Effector memory CD4-positive, alpha-beta T cell (primary cell): ENCODE measurements at places on chromosomes 6 and 20.

DNA sequence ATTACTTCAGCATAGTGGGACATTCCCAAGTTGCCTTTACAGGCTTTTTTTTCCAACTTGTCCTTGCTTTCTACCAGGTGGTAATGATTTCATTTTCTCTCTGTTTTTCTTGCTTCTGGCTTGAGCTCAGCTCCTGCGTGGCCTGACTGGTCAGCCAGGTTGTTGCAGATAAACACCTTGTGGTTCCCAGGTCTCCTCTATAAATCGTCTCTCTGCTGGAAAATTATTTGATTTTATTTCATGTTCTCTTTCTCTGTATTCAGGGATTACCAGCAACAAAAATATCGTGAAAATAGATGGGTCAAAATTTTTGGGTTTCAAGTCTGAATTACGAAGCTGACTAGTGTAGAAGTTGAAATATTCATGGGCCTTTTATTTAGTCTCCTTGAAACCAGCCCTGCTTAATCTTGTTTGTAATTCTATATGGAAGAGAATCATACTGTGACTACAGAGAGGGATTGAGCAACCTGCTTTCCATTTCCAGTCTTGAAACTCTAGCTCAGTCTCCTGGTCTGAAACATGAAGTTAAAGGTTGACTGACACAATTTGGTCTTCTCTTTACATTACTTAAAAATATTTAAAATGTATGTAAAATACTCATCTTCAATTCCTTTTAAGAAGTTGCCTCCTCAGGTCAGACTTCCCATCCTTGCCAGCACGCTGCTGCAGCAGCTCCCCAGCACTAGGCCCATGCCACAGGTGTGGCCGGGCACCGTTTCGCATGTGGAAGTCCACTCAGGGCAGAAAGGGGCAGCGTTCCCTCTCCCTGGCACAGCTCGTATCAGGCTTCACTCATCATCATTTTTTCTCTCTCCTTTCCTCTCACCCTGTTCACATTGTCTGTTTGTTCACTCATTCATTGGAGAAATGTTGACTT is 7.1 kb downstream of the DUSP22 start:
- DNase-seq, result no peak

GRCh38 chr6:30889921-30890645 is 5.8 kb downstream of the DDR1 start:
- DNase-seq, result no peak

DNA sequence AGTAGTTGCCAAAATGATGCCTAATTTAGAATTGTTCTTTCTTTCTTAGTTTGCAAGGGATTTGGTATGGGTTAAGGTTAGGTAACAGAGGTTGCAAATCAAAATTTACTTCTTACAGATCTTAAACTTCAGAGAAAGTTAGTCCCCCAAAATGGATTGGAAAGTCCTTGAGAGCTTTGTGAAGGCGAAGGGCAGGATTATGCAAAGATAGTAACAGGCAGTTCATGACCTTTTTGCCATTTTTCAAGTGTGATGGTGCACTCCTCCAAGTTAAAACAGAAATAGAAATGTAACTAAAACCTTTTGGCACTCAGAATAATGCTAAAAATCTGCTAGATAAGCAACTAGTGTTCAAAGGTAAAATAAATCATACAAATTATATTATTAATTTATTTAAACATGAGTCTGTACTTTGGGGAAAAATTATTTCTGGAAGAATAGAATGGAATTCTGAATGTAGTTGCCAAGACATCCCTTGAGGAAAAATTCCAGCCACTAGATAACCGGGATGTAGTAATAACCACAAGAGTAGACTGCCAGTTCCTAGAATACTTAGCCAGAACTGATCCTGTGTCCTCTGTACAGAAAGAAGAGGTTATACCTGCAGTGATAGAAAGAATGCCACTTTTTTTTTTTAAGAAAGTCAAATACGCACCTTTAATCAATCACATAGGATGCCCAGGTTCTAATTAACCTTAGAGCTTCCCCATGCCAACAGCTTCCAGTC is 31.8 kb upstream of the DAAM2 start:
- no peak for DNase-seq

GRCh38 chr20:2746636-2747265 is 53.7 kb downstream of the CPXM1 start:
- DNase-seq, result no peak

GRCh38 chr20:50607436-50607835 is 83.9 kb downstream of the RIPOR3 start:
- no peak for DNase-seq

- no peak for DNase-seq
These were observed 80.6 kb upstream of the SULF2 start for GRCh38 chr20:47865912-47866311.

- no peak for DNase-seq
These were observed 97.2 kb downstream of the KIF16B start for GRCh38 chr20:16476032-16476431.

DNA sequence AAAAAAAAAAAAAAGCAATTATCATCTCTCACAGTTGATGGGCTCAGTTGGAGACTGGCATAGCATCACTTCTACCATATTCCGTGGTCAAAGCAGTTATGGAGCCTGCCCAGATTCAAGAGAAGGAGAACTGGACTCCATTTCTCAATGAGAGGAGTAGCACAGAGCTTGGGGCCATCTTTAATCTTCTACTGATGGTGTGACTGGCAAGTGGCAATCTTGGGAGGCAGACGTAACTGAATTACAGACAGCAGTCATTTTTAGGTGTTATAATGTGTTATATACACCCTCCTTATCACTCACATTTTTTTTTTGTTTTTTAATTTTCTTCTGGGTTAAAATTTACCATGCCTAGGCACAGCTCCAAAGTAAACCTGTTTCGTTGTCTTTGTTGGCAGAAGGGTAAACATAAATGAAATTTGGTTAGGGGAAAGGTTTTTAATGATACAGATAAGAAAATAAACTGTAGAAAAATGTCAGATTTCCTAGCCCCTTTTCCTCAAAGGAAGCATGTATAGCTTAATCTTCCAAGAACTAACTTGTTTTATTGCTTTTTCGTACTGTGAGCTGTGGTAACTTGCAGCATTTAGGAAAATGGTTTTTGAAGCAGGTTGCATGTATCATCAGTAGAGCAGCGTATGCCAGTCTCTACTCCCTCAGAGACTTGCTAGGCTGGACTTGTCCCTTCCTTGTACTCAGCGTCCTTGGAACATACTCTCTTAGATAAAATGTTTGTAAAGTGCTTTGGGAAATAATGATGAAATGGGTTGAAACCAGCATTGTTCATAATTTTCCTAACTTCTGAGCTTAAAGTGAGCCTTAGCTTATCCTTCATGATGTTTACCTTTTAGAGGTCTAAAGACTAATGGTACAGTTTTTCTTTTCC is 25.7 kb downstream of the ZFAND3 start:
- no peak for DNase-seq

- DNase-seq, result no peak
These were observed 300.9 kb downstream of the LAMA2 start for GRCh38 chr6:129183681-129184301.

- no peak for DNase-seq
These were observed at the start of gene PACSIN1 for GRCh38 chr6:34465531-34466241. Gene PACSIN1 (plus strand): TSS chr6:34466076. CDS start chr6:34526306, 60,230 bp downstream.

- no peak for DNase-seq
These were observed at the start of gene MYLK2 for GRCh38 chr20:31819083-31819784. Gene MYLK2 (plus strand): TSS chr20:31819356. CDS start chr20:31819581, 225 bp downstream.

DNA sequence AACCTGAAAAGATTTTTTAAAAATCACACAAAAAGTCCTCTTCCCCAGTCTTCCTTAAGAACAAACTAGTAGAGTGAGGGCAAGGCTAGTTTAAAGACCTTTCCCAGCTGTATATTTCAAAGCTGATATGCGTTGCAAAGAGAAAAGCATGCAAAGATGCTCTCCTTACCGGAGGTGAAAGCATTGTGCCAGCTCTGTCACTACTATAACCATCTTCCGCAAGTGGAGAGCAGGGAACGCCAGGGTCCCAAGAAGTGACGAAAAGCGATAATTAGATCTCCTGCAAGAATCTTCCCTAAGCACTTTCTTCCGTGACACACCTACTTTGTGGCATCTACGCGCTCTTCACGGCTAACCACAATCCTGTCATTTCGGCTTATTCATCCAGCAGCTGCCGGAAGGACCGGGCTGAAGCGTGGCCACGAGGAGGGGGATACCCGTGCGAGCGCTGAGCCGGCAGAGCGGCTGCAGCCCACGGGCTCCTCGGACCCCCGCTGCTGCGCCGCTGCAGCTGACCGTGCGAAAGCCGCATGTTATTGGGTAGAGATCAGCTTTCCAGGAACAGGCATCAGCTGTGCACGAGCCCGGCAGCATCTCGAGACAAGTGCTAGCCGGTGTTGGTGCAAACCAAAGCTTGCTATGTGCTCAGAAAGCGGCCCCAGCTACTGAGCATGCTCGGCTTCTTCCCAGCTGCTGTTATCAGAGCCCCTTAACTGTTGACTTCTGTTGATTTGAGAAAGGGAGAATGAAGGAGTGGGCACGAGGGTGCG is 57.2 kb upstream of the ARHGAP18 start:
- DNase-seq, result peak; percentile 33

DNA sequence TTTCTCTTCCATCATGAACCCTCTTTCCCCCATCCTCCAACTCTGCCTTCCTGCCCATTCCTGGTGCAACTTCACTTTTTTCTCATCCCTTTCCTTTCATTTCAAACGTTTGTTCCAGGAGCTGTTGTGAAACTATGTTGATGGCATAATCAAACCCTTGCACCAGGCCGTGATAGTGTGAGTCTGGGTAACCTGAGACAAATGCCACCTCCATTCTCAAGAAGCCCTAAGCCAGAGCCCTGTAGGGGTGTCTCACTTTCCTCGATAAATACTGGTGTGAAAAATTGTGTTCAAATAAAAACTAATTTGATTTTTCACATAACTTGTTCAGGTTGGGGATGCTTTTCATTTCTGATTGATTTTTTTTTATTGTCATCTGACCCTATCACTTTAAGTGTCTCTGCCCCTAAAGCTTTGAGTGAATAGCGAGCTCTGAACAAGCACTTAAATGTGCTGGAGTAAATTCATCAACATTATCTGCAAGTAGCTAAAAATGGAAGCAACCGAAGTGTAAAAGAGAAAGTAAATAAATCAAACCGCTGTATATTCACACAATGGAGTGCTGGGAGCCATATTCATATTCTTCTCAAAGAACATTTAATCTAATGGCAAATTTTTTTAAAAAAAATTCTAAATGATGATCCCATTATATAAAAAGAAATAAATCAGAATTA is 303.1 kb upstream of the CDYL start:
- no peak for DNase-seq

DNA sequence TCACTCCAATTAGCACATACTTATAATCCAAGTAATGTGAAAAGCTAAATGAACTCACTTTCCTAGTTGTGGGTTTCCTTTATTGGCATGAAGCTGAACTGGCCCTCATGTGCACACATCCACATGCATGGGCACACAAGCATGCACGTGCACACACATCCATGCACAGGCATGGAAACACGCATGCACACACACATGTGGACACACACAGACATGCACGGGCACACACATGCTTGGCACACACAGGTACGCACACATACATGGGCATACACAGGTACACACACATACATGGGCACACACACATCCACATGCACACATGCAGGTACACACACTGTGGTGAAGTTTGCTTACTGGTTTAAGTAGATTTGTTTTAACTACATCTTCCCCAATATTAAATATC is 23.8 kb downstream of the SYNDIG1 start:
- DNase-seq, result no peak

GRCh38 chr6:7071405-7071804 is 36.4 kb upstream of the RREB1 start:
- DNase-seq, result no peak

GRCh38 chr6:11323666-11324452 is 91.4 kb upstream of the NEDD9 start:
- no peak for DNase-seq

DNA sequence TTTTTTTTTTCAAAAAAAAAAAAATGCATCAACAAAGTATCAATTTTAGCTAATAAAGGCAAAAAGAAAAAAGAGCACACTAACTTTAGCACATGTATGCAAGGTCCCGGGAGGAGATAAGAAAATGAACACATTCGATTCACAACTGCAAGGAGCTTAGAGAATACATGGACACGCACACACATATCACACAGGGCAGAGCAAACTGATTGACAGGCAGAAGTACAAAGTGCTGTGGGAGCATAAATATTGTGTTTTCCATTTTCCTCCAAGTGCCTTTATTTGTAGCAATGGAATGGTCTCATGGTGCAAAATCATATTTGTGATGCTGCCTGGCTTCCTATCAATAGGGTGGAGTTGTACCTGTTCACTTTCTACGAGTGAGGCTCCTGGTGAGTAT is 63.8 kb downstream of the SGK1 start:
- no peak for DNase-seq
